T-helper 22 cell (primary cell): ENCODE measurements at places on chromosomes 13 and 19.

GRCh38 chr19:45293682-45294081, 29.0 kb downstream of the CKM start:
- no peak for DNase-seq

DNA sequence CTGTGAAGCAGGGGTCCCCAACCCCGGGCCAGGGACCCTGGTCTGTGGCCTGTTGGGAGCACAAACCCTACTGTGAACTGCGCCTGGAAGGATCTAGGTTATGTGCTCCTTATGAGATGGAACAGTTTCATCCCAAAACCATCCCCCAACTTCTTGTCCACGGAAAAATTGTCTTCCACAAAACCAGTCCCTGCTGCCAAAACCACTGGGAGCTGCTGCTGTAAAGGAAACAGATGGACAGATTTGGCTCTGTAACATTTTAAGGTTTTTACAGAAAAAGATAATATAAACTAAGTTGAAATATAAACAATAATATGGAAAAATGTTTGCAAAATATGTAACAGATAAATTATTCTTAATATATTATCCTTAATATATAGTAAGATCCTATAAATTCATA, 73.7 kb downstream of the COG6 start:
- no peak for DNase-seq

GRCh38 chr19:19062454-19063182, 1.2 kb upstream of the SLC25A42 start:
- DNase-seq, result no peak

GRCh38 chr13:75639454-75639853, 3.3 kb downstream of the LMO7 start:
- DNase-seq, result no peak

GRCh38 chr19:38290631-38291147, 13.4 kb upstream of the C19orf33 start:
- DNase-seq, result no peak
